ENCODE measurements at places on chromosomes 12 and 14.
A peak's percentile ranks its signal among the peaks of the same experiment; 100 is the strongest.

GRCh38 chr12:122870867-122871664 is 24.9 kb downstream of the VPS37B start:
- peak; percentile 72 for DNase-seq

GRCh38 chr14:101008631-101009336 is 105.3 kb upstream of the RTL1 start:
- no peak for DNase-seq

- no peak for DNase-seq
Measured at GRCh38 chr12:49604856-49605255, 583 bp downstream of the FAM186B start.

DNA sequence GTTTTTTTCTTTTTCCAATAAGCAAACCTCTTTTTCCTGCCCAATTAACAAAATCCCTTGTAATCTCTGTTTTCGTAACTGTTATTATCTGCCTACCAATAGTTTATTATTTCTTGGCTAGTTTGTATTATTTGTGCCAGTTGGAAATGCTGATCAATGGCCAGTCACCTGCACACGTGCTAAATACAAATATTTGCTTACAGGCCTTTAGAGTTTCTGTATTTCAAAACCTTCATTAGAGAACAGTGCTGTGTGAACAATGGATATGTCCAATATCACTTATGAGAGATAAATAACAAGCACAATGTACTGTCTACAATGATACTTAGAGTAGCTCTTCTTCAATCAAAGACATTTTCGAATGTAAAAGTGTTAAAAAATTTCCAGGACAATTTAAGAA is 10.8 kb upstream of the DYRK2 start:
- no peak for DNase-seq

DNA sequence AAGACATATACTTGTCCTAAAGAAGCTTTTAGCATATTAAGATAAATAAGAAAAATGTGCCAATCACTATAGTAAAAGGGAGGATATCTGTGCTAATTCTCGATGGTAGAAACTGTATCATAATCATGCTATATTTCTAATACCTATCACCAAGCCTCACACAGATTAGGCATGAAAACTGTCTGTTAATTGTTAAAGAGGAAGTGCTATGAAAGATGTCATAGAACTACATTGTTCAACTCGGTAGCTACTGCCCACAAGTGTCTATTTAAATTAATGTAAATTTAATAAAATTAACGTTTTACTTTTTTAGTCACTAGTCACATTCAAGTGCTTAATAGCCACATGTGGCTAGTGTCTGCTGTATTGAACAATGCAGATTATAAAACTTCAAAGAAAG is 77.5 kb upstream of the KICS2 start:
- no peak for DNase-seq

- DNase-seq = no peak
Measured at GRCh38 chr14:31696378-31696777, 135.2 kb downstream of the NUBPL start.

DNA sequence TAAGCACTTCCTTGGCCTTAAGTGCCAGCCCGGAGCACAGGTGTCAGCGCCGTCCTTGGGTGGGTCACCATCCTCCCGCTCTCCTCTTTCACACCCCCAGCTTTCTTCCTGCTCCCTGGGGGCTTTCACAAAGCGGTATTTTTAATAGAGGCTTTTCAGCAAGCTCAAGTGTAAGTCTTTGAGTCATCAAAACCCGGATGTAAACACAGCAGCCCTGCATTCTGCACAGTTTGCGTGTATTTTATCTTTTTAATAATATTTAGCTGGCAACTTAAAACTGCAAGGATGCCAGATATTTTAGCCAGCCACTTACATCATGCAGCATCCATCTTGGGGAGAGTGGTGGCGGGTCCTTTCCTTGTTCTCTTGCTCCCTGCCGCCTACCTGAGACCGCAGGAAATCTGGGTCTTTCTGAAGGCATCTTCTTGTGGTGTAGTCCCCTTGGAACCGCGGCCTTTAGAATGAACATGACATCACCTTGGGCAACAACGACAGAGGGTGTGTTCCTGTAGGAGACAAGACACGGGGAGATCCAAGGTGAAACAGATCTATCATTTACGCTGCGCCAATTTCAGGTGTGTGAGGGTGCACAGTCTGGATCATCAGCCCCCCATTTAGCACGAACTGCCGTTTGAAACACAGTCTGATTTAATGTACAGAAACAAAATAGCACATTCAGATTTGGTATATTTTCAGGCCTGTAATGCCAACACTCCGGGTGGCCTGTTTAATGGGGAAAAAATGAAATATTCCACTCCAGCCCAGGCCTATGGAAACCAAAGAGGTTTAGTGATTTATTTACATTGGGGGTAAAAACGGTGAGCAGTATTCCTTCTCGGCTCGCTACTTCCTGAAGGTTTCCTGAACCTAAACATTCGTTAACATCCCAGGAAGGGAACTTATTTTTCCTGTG is 12.5 kb upstream of the IRF2BPL start:
- no peak for DNase-seq

GRCh38 chr14:74907744-74908143 is 15.3 kb downstream of the RPS6KL1 start:
- no peak for DNase-seq

- no peak for DNase-seq
Measured at GRCh38 chr12:62003701-62004100, 256.5 kb upstream of the USP15 start.

GRCh38 chr14:102218688-102219087 is 79.0 kb downstream of the WDR20 start:
- DNase-seq = no peak

GRCh38 chr14:70680748-70681147 is 39.0 kb downstream of the TTC9 start:
- no peak for DNase-seq

GRCh38 chr12:11797317-11797913 is 147.9 kb downstream of the ETV6 start:
- DNase-seq = no peak

Measured in right lobe of liver (tissue), 6 donors.